A172 (cell line): ENCODE measurements at places on chromosomes 2 and 18. TPM values are rescaled to one million over a fixed set of nuclear protein-coding genes. Genes with fewer than 3 reads are reported as not detected.
A peak's percentile ranks its signal among the peaks of the same experiment; 100 is the strongest.

DNA sequence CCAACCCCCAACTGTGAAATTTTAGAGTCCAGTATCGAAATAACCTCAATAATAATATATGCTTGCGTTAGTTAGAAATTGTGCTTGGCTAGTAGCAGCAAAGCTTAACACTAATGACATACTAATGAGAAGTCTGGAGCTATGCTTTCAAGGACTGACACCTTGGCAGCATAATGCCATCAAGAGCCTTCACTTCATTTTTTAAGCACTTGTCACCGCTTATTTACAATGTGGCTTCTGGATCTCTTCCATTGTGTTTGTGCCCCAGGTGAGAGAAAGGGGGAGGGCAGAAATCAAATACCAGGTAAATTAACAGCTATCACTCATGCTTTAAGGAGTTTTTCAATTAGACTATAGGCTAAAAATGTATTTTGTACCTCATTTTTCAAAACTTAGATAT lies 101.5 kb downstream of the CDH7 start:
- DNase-seq: no peak

DNA sequence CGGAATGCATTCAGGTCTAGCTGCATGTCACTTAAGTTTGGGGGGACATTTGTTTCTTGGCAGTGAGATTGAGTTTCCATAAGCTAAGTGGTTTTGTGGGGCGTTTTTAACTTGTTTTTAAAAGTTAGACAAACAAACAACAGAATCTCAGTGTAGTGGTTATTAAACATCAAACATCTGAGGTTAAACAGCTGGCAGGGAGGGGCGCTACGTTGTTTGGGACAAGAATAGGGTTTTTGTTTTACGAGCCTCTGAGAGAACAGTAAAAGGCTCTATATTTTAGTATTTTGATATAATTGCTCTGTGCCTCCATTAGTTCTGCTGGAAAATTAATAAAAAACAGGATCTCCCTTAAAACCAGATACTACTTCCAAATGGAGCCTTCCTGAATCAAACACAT lies 41.6 kb upstream of the TMEM177 start:
- DNase-seq: no peak

- DNase-seq: no peak
Observed at GRCh38 chr2:73291093-73291460, 2.3 kb downstream of the EGR4 start.

- DNase-seq: peak; percentile 55
Observed at GRCh38 chr2:190344276-190344827, 963 bp downstream of the INPP1 start.

DNA sequence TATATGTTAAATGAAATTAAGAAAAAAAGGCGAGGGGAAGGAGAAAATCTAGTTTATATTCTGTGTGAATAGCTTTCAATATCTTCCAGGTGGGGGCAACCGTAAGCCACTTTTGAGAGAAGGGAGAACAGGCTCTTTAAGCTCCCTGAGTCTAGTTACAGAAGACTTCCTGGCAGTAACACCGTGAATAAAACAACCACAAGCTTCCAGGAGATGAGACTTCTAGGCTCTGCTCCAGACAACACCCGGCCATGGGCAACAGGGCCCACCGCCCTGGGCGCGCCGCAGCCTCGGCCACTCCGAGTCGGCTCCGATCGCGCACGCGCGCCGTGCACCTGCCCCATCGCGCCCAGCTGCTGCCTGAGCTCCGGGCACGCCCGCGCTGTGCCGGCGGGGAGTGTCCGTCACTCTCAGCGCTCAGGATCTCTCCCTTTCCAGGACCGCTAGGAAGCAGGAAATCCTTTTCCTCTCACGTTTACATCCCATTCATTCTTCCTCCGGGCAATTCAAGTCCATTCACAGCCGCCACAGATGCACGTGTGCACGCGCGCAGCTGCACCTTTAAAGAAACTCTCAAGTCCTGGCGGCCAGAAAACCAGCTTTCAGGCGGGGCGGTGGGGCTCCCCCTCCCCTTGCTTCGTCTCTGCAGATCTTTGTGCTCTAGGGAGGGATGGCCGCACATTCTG lies 19.4 kb upstream of the PAX3 start:
- peak; percentile 78 for DNase-seq

DNA sequence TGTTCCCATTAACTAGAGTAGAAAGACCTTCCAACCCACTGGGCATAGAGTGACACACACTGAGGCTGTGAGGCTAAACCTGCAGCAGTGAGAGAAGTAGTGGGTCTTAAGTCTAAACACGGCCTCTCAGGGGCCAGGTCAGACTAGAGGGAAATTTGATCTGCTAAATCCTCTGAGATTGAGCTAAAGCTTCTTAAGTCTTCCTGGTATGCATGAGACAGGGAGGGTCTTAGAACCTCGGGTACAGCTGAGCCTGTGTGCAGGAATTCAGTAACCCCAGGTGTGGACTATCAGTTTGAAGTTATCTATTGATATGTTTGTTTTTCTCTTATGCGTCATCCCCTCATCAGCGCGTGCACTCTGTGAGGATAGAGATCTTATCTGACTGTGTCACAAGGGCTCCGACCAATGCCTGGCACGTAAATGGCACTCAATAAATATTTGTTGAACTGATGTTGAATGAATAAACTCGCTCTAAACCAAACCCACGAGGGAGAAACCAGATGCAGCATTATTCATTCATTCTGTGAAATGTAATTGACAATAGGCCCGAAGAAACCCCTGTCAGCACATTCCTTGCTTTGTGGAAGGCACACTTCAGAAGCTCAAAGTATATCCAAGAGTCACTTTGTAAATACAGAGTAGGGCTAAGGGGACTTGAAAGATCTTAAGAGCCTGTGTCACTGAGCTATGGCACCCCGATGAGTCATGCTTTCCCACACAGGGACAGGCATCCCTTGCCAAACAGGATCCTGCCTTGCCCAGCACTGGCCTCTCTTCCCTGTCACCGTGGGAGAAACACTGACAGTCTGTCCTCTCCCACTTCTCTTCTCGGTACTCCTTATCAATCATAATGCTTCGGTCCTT lies 21.7 kb upstream of the RAB10 start:
- peak; percentile 78 for DNase-seq

- peak; percentile 72 for DNase-seq
Observed at GRCh38 chr2:113894156-113894743, 4.4 kb downstream of the ACTR3 start.

DNA sequence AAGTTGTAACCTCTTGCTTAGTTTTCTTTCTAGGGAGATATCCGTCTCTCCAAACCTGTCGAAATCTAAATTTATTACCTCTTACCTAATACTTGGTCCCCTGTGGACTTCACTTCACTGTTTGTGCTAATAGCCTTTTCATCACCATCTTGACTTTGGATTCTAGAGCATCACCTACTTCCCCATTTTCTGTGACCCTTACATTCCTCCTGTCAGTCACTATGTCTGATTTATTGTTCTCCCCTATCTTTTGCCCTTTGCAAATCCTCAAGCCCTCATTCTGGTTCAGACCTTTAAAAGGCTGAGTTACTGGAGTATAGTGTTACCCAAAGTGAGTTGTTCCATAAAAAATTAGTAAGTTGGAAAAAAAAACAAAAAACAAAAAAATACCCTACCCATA lies 7.5 kb downstream of the MYO1B start:
- DNase-seq: no peak

DNA sequence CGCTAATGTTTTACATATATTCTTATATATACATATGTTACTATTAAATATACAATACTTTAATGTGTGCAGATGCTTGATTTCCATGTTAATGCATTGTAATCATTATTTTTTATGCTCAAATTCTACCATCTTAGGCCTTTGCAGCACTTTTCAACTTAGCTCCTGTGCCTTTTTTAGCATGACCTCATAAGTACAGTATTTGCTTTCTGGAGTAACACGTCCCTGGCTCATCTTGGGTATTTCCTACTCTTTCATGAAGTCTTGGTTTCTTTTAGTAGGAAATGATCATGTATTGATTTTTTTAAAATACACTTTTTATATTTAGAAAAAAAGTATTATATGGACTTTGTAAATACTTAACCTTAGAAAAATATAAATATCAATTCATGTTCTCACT lies 36.5 kb downstream of the CAB39 start:
- no peak for DNase-seq

- no peak for DNase-seq
Observed at GRCh38 chr2:136058262-136058661, 59.7 kb downstream of the CXCR4 start.

- no peak for DNase-seq
Observed at GRCh38 chr18:12426924-12427323, 19.2 kb downstream of the PRELID3A start.

GRCh38 chr18:58698701-58699193 lies 27.5 kb downstream of the MALT1 start:
- no peak for DNase-seq

DNA sequence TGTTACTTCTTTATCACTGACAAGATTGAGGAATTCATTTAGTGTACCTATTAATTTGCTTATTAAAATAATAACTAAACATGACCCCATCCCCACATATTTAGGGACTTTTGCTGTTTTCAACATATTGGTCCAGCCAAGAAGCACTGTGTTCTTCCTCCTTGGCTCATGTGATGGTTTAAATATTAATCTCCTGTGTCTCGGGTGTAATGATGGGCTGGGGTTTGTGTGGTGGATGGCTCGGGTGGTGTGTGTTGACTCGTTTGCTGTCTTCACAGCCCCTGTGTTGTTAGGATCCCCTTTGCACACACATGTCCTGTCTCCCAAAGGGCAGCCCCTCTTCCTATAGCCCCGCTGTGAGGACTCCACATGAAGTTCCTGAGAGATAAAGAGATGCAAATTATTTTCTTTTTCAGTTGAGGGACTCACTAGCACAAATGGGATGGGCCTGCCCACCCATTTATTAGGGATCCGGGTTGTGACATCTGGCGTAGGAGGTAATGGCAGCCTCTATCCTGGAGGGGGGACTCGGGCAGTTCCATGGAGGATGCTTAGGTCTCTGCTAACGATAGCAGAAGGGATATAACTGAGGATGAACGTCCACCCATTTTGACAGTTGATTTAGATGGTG lies 53.4 kb downstream of the FHOD3 start:
- no peak for DNase-seq

DNA sequence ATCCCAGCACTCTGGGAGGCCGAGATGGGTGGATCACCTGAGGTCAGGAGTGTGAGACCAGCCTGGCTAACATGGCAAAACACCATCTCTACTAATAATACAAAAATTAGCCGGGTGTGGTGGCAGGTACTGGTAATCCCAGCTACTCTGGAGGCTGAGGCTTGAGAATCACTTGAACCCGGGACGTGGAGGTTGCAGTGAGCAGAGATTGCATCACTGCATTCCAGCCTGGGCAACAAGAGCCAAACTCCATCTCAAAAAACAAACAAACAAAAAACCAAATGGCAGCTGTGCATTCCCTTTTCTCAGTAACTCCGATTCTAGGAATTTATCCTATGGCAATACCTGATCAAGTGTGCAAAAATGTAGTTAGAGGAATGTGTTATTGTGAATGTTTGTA lies 4.7 kb upstream of the GRHL1 start:
- no peak for DNase-seq

- DNase-seq: peak; percentile 72
Observed at GRCh38 chr2:8605351-8606065, 76.3 kb upstream of the ID2 start.

- no peak for DNase-seq
Observed at GRCh38 chr2:236844711-236845110, 241.0 kb upstream of the COPS8 start.

- no peak for DNase-seq
Observed at GRCh38 chr18:2982022-2982421, 30.9 kb downstream of the LPIN2 start.

DNA sequence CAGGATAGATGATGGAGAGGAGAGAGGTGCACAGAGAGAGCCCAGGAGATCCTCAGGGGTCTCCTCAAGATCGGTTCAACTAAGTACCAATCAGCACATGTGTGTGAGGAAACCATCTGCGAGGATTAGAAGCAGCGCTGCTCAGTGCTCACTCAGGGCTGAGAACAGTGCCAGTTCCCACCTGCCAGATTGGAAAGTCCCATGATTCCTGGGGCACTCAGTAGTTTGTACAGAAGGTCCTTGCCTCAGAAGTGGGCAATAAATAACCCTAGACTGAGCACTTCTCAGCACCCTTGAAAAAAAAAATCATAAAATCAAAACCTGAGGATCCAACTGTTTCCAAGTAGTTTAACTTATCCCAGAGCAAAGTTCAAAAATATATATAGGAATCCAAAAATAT lies 53.8 kb downstream of the SEMA4F start:
- DNase-seq: no peak

DNA sequence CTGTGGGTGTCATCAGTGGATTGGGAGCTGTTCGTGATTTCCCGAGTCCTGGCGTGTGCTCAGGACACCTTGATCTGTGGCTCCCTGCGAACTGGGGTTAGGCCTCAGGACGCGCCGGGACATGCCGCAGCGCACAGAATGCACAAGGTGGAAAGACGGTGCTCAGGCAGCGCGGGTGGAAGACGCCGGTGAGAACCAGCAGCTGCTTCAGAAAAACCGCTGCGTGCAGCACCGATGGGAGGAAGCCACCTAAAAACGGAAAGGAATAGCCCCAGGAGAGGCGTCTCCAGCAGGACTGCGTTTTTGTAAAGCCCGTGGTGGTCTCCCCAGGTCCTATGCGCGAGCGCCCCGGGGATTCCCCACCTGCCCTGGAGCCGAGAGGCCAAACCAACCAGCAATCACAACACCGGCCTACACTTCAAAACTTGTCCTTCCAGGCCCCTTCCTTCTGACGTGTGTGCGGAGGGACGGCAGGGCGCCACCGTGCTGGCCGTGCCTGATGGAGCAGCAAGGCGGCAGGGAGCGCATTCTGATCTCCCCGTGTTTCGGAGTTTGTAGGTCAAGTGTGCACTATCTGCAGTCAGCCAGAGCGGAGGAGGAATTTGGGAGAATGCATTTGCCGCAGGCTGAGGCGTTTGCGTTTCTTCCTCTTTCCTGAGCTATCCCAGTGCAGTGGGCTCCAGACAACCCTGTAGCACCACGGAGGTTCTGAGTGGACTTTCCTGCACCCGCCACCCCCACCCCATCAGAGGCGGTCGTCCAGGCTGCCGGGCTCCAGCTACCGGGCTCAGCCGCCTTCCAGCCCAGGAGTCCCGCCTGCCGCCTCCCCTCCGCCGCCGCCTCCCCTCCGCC lies 32.2 kb downstream of the RTP5 start:
- no peak for DNase-seq

DNA sequence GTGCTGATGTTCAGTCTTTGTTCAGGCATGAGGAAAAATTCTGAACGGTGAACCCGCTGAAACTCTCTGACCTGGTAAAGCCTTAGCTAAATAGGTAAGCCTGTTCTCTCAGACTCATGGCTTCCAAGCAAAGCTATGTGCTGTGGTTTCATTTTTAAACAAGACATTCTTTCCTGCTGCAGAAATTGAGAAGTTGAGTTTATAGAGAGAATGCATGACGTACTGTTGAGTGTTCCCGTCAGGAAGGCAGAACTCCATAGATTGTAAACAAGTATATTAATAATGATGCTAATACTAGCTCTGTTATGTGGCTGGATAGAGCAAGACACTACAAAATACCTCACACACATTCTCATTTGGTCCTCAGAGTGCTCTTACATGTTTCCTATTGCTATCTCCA lies 424.0 kb upstream of the CRIM1 start:
- DNase-seq: no peak

ASPRV1 gene
- 0.10 TPM in 1 of 2 replicates, not detected in the other for total RNA-seq

GRP gene
- total RNA-seq: not detected in 2 replicates

RNF25 gene
- 53.5 and 63.0 TPM in 2 replicates for total RNA-seq

HTR2B gene
- total RNA-seq: 0.07 TPM in 1 of 2 replicates, not detected in the other

CD207 gene
- total RNA-seq: 0.14 TPM in 1 of 2 replicates, not detected in the other

TGFA gene
- 0.31 and 1.0 TPM in 2 replicates for total RNA-seq

FARP2 gene
- total RNA-seq: 36.6 and 47.3 TPM in 2 replicates

TNFRSF11A gene
- 0.62 and 3.4 TPM in 2 replicates for total RNA-seq

FAM110C gene
- not detected in 2 replicates for total RNA-seq

UPP2 gene
- total RNA-seq: not detected in 2 replicates

RFX8 gene
- total RNA-seq: not detected in 2 replicates

USP14 gene
- 46.4 and 54.2 TPM in 2 replicates for total RNA-seq
